ENCODE measurements at places on chromosomes 5 and 9.

DNA sequence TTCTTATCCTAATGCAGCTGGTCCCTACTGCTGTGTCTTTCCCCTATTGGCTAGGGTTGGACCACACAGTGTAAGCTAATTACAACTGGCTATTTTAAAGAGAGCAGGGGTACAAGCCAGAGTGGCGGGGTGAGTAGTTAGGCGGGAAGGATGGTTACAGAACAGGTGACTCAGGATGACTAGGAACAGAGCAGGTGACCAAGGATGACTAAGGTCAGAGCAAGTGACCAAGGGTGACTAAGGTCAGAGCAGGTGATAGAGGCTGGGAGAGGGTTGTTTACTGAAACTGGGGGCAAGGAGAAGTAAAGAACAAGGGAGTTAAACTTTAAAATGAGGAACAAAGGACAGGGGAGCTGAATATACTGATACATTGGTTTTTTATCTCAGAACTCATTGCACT lies 125.4 kb downstream of the PTTG1 start:
- DNase-seq, result no peak

DNA sequence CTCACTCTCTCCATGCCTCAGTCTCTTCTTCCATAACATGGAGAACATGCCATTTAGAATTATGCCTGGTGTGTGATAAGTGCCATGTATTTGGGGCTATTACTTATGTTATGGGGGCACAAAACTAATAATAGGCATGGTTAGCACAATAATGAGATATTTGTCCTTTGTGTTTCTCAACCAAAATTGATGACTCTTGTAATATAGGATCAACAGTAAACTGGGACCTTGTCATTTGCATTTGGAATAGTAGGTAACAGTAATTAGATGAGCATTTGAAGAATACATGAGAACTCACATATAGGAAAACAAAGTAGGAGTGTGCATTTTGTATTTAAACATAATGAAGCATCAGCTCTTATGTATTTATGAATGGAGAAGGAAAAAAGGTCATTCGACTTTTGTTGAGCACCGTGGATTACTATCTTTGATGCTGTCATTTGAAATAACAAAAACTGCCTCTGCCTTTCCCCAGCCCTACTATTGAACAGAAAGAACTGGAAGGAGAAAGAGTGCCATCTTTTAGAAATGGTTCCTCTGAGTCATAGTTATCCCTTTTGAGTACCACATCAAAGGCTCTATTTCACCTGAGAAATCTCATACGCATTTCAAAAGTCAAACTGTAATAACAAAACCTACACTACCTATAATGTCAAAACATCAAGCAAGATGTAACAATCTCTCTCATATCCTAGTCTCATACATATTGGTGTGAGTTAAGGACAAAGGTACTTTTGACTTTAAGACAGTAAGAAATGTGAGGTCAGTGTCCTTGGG lies 655.2 kb downstream of the PDE4D start:
- DNase-seq, result no peak

DNA sequence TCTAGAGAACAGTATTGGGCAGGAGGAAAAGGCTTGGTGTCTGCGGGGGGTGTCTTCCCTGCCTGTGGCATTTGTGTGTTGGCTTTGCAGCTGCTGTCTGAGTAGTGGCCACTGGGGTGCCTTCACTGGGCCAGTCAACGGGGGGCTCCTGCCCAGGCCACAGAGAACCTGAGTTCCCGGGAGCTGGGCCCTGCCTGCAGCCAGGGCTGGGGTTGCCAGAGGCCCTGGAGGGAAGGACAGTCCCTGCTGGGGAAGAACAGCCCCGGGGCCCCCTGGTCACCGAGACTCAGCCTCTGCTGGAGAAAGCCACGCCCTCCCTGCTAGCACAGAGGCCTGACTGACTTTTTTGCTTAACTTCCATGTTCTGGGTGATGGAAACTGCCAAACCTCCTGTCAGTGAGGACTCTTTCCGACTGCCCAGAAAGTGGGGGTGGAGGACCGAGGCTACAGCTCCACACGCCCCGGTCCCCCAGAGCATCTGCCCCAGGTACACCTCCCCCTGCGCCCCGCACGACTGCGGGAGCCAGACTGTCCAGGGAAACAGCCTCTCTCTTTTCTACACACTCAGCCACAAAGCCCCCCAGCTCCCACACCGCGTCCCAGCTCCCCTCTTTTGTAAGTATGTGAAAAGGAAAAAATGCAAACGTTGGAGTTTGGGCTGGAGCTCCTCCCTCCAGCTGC lies 133.4 kb downstream of the DAB2IP start:
- DNase-seq, result no peak

GRCh38 chr9:26913138-26913668 lies 20.6 kb upstream of the CAAP1 start:
- DNase-seq, result no peak

- DNase-seq, result no peak
Observed at GRCh38 chr5:6698696-6699095, 14.5 kb upstream of the TENT4A start.

DNA sequence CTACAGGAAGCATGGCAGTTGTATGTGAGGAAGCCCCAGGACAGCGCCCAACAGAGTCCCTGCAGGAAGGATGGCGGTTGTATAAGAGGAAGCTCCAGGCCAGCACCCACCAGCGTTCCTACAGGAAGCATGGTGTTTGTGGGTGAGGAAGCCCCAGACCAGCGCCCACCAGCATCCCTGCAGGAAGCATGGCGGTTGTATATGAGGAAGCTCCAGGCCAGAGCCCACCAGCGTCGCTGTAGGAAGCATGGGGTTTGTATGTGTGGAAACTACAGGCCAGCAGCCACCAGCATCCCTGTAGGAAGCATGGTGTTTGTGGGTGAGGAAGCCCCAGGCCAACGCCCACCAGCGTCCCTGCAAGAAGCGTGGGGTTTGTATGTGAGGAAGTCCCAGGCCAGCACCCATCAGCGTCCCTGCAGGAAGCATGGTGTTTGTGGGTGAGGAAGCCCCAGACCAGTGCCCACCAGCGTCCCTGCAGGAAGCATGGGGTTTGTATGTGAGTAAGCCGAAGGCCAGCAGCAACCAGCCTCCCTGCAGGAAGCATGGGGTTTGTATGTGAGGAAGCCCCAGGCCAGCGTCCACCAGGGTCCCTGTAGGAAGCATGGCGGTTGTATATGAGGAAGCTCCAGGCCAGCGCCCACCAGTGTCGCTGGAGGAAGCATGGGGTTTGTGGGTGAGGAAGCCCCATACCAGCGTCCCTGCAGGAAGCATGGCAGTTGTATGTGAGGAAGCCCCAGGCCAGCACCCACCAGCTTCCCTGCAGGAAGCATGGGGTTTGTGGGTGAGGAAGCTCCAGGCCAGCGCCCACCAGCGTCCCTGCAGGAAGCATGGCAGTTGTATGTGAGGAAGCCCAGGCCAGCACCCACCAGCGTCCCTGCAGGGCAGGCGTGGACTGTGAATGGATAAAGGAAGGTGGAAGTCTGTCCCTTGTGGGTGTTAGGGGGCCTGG lies 79.0 kb downstream of the DAP start:
- no peak for DNase-seq
